Type B pancreatic cell (in vitro differentiated cells): ENCODE measurements at places on chromosomes 7 and 10. TPM values are rescaled to one million over a fixed set of nuclear protein-coding genes. Genes with fewer than 3 reads are reported as not detected.

The STEAP4 gene
- total RNA-seq, result 1.2 and 1.6 TPM in 2 replicates

The MPLKIP gene
- 40.2 and 43.9 TPM in 2 replicates for total RNA-seq

The ZFAND2A gene
- total RNA-seq, result 16.1 and 19.4 TPM in 2 replicates

The ZNF117 gene
- total RNA-seq, result 18.8 and 24.4 TPM in 2 replicates

The TLL2 gene
- 0.55 and 0.85 TPM in 2 replicates for total RNA-seq

The RAPGEF5 gene
- total RNA-seq, result 11.7 and 13.3 TPM in 2 replicates

The FAM13C gene
- total RNA-seq, result 5.6 and 10.1 TPM in 2 replicates

The SEMA3A gene
- total RNA-seq, result 28.2 and 77.1 TPM in 2 replicates

The LRIT1 gene
- not detected in 2 replicates for total RNA-seq
